ENCODE measurements at places on chromosomes 7 and 10.

DNA sequence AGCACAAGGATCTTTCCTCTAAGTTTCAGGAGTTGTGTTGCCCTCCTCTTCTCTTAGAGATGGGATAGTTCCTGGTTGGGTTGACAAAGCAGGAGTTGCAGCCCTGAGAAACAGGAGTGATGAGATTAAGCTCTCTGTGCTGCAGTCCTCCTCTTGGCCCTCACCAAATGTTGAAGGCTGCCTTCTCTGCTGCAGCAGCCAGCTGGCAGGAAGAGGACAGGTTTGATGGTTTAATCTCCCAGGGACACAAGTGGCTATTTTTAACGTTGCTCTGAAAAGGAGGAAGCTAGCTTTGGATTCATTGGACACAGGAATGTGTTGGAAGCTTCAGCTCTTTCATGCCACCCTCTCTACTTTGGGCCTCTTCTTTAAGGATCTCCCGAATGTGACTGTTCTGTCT, 9.4 kb downstream of the STRIP2 start:
- DNase-seq, result no peak

- DNase-seq, result no peak
Observed at GRCh38 chr7:150801946-150802771, 1.6 kb downstream of the TMEM176A start.

DNA sequence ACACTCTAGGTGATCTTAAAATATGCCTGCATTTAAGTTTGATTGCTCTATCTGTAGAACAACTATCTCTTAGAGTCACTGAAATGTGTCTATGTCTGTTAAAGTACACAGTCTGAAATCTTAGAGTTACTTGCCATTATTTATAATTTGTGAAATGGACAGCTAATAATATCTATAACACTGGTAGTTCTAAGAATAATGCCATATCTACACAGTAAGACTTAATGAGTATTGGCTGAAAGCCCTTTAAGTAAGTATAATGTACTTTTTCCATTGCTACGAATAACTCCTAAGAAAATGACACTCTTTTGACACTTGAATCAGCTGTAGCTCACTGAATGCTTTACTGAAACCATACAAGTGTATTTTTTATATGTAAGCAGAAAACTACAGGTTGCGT, 567.4 kb upstream of the PCDH15 start:
- DNase-seq, result no peak

DNA sequence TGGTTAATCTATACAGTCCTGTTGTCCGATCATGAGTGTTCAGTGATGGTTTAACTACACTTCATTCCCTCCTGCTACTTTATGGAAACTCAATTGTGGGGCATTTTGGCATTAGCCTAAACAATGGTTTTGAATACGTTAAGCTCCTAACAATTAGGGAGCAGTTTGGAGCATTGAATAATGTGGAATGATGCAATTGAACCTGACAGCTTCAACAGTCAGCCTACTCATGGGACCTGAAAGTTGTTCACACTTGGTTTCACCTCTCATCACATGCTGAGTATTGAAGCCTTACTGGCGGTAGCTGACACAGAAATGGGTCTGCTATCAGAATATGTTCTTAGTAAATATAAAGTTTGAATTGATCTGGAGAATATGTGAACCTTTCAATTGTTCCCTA, 186.1 kb downstream of the MLLT10 start:
- DNase-seq, result no peak

DNA sequence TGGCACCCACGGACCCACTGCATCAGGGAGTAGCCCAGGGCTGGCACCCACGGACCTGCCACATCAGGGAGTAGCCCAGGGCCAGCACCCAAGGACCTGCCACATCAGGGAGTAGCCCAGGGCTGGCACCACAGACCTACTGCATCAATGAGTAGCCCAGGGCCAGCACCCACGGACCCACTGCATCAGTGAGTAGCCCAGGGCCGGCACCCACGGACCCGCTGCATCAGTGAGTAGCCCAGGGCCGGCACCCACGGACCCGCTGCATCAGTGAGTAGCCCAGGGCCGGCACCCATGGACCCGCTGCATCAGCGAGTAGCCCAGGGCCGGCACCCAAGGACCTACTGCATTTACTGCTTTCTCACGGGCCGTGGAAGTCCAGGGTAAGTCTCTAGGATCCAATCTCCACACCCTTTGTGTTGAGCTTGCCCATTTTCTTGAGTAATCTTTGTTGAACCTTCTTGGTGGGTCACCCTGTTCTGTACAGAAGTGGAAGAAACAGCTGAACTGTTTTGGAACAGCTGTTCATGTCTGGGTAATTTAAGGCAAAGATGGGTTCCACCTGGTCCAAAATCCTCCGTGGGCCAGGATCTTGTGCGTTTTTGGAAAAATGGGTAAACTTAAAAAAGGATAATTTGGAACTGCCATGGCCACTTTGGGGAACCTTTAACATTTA, 69.0 kb downstream of the VIPR2 start:
- no peak for DNase-seq

GRCh38 chr10:101079874-101080273, 18.1 kb downstream of the KAZALD1 start:
- DNase-seq, result no peak

DNA sequence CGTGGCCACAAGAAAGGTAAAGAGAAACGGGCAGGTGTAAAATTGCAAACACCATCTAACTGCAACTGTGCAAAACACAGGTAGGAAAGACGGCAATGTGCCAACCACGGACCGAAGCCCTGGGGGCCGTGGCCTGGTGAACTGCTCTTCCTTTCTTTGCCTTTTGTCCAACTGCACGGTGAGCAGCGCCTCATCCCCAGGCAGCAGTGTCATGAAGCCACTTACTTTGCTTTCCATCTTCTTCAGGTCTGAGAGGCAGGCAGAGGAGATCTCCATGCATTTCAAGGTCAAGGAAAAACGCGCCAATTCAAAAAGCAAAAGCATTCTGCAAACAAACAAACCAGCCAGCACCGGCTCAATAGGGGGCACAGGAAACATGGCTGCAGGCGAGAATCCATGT, 12.9 kb downstream of the CFAP46 start:
- no peak for DNase-seq
